Breast epithelium (tissue), 4 donors: ENCODE measurements at places on chromosomes 12 and 14.

DNA sequence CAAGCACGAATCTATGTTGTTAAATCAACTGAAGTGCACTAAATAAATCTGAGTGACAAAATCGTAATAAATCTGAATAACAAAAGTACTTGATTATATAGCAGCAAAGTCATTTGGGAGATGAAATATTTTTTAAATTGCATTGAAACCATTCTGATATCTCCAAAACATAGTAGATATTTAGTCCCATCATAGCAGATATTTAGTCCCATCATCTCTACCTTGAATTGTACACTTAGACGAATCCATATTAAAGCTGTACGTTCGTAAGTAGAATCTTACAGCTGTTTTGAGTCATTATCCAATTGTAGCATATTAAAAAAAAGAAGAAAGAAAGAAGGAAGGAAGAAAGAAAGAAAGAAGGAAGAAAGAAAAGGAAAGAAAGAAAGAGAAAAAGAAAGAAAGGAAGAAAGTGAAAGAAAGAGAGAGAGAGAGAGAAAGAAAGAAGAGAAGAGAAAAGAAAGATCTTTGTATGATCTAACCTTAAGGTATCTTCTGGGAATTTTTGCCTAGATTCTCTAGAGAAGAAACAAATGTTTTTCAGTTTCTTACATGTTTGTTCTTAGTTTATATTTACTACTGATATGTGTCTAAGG lies 2.6 kb downstream of the DCN start:
- DNase-seq = no peak

- DNase-seq = no peak
Observed at GRCh38 chr12:104306376-104306775, 2.8 kb downstream of the EID3 start.

- DNase-seq = no peak
Observed at GRCh38 chr12:132525011-132525832, 35.3 kb downstream of the FBRSL1 start.

DNA sequence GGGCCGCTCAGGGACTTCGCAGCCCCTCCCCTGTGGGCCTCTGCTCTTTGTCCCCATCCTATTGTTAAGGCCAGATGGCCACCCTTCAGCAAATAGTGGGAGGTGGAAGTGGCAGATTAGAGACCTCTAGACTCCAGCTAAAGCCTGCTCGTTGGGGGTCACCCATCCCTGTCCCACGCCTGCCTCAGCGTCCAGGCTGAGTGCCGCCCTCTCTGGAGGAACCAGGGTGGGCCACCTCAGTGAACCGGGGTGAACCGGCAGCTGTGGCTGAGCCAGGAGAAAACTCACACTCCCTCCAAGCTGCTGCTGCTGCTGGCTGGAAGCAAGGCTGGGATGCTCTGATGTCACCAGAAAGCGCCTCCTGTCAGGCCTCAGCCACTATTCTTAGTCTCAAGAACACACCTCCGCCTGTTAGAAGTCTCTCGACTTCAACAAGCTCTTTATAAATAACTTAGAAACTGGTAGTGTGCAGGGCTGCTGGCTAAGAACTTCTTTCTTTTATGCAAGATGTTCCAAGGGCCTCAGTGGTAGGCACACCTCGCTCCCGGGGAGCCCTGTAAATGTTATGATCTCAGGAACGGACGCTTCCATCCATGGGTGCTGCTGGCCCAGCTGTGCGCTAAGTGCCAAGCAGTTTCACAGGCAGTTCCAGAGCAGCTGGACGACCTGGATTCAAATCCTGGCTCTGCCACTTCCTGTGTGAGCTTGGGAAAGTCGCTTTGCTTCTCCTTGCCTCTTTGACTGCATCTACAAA lies 19.8 kb upstream of the TESC start:
- no peak for DNase-seq

DNA sequence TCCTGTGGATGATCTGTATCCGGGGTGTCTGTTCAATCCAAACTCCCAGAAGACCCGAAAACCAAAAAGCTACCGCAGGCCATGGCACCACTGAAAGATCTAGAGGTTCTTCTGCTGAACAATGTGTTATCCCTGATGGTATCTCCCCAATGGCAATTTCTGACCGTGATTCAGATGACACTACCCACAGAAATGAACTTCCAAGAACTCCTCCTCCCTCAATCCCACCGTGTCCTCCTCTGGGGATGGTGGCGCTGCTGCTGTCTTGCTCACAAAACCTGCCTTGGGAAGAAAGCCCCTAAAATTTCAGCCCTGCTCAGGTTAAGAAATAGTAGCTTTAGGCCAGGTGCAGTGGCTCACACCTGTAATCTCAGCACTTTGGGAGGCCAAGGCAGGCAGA lies 7.8 kb downstream of the CRACR2A start:
- DNase-seq = no peak

- no peak for DNase-seq
Observed at GRCh38 chr12:108441549-108441948, 73.5 kb upstream of the FICD start.

DNA sequence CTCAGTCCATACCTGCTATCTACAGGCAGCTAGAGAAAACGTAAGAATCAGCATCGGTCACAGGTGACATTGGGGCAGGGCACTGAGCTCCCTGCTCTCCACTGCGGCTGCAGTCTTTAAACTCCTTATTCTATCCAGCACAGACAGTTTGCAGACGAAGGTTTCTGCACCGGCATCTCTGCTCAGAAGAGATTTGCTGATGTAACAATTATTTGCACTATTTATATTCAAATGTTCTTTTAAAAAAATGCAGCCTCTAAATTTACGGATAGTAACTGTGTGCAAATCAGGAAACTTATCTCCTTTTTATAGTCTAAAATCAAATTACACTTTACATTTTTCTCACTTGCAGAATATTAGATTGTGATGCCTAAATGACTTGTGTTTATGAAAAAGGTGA lies 671.0 kb downstream of the VRK1 start:
- no peak for DNase-seq

- no peak for DNase-seq
Observed at GRCh38 chr12:122355706-122356105, 66.8 kb downstream of the CLIP1 start.

- no peak for DNase-seq
Observed at GRCh38 chr12:2363836-2364609, 311.2 kb downstream of the CACNA1C start.

DNA sequence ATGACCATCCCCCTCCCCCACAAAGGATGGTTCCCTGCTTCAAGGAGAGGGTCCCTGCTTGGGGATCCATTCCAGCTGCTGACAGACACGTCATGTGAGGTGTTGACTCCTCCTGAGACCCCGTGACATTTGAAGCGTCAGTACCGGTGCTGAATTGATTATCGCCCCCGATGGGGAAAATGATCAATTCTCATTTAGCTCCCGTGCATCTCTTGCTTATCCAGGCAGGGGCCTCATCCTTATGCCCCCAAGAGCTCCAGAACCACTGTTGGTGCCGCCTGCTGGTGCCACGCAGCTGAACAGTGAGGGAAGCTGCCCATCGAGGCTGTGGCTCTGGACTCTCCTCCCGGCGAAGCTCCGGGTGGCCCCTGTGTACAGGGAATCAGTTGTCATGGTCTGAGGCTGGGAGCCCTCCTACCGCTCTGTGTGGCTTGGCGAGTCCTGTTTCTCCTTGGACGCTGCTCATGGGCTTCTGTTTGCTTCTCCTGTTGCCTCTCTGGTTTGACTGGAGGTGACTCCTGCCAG lies 4.6 kb downstream of the KIF26A start:
- no peak for DNase-seq

GRCh38 chr12:125861299-125862281 lies 796.4 kb downstream of the AACS start:
- DNase-seq = no peak

GRCh38 chr12:4036671-4037271 lies 163.6 kb upstream of the PARP11 start:
- DNase-seq = no peak

DNA sequence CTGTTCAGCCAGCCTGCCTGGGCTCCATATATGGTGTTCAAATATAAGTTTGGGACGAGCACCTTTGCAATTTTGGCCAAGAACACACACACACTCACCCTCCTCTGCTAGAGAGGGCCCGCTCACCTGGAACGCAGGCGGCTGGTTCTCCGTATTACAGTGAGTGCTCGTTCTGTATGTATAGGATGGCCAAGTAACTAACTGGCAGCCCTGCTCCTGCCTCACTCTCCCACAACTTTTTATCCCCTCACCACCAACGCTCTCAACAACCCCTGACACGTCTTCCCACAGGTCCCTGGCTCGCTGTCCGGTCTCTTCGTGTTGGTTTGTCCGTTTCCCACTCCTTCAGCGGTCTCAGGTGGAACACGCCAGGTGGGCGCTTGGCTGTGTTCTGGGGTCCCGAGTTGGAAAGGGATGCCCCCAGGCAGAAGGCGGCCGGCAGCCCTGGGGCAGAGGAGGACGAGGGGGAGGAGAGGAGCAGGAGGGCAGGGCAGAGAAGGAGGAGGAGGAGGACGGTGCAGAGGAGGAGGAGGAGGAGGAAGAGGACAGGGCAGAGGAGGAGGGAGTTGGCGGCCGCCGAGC lies 398 bp upstream of the MSRB3 start:
- DNase-seq = no peak

DNA sequence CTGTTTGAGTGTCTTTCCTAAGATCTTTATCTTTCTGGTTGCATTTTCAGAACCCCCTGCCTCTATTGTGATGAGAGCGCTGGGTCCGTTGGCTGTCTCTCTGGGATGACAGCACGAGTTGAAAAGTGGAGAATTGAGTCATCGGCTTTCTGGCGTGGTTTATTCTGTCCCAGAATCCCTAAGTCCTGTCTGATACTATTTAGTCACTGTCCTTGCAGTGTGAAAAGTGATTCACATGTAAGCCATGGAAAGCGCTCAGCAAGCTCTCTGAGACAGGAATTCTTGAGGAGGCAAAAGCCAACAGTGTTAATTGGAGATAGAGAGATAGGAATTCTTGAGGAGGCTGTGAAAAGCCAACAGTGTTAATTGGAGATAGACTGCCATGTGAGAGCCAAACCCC lies 121.7 kb downstream of the CHST11 start:
- no peak for DNase-seq

GRCh38 chr12:22115711-22116110 lies 69.7 kb downstream of the CMAS start:
- DNase-seq = no peak

DNA sequence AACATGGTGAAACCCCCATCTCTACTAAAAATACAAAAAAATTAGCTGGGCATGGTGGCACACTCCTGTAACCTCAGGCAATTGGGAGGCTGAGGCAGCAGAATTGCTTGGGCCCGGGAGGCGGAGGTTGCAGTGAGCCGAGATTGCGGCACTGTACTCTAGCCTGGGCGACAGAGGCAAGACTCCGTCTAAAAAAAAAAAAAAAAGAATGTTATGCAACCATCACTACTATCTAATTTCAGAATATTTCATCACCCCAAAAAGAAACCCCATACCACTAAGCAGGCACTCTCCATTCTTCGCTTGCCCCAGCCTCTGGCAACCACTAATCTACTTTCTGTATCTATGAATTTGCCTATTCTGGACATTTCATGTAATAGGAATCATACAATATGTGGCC lies 68.8 kb upstream of the AMN start:
- no peak for DNase-seq

- DNase-seq = no peak
Observed at GRCh38 chr14:58705066-58705465, 67.3 kb downstream of the DACT1 start.

- DNase-seq = no peak
Observed at GRCh38 chr12:117143008-117143532, 43.9 kb upstream of the TESC start.

DNA sequence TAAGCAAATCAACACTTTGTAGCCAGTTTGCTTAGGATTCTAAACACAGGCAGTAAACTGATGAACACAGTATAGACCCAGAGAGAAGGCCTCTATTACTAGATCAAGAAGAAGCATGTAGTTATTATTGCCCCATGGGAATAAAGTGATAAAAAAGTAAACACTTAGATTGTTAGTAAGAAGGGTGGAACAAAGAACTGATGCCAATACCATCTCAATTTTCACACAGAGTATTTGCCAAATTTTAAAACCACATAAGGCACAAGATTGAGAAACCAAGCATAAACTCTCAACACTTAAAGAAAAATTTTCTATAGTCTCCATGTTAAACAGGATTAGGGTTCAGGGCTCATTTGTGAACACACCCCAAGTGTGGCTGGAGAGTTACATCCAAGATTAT lies 77.0 kb upstream of the SYT1 start:
- no peak for DNase-seq

DNA sequence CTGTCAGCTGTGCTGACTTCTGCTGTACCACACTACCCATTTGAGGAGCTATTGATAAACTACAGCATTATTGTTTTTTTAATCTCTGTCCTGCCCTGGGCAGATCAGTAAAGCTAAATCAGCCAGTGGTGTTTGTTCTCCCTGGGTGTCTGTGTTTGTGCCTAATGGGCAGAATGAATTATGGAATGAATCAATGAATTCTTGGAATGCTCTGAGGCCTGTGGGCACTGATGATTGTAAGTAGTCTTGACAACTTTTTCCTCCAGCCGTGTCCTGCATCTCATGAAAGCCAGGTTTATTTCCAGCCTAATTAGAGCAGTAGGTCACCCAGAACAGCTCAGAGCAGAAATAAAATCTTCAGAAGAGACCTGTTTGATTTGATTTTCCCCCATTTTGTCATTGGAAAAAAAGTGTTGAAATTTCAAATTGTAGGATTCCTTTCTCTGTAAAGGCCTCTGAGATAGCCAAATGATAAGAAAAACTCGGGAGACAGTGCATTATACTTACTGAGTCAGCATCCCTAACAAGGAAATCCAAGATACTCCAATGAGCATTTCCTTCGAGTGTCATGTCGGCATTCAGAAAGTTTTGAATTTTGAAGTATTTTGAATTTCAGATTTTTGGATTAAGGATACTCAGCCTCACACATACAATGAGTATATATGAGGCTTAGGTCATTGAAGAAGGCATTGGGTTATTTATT lies 19.4 kb upstream of the EVL start:
- DNase-seq = no peak

DNA sequence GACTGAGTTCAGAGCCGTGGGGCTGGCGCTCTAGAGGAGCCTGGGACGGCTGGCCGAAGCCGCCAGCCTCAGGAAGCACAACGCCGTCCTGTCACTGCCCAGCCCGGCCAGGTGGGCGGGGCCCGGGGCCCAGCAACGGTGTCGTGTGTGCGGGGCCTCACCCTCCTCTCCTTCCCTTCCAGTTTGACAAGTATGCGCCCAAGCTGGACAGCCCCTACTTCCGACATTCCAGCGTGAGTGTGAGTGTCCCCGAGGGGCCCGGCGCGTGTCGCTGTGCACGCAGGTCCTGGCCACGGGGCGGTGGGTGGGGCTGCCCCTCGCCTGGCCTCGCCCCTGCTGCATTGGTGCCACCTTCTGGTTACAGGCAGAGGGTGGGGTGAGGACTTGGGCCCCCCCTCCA lies 38.3 kb downstream of the LRCOL1 start:
- no peak for DNase-seq

DNA sequence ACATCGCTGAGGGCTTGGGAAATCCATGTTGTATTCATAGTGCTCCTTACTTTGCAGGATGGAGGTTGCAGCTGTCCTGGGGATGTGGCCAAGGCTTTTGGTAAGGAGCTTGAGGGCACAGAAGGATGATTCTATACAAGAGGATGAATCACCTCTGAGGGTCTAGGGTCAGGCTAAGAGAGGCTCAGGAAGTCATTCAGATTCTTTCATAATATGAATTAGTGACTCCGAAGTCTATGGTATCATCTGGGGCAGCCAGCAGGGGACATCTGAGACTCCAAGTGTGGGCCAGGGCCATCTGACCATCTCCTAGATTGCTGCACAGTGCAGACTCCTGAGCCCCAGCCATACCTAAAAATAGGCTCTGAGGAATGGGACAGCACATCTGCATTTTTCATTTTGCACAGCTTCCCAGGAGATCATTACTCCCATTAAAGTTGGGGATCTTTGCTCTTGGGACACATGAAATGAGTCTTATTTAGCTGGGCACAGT lies 4.8 kb downstream of the GMPR2 start:
- no peak for DNase-seq

GRCh38 chr12:80925237-80925636 lies 12.5 kb downstream of the LIN7A start:
- no peak for DNase-seq
